Activated CD4-positive, CD25-positive, alpha-beta regulatory T cell (primary cell): ENCODE measurements at places on chromosomes 7 and 10.

- no peak for DNase-seq
Measured at GRCh38 chr7:55132890-55133551, 114.2 kb downstream of the EGFR start.

DNA sequence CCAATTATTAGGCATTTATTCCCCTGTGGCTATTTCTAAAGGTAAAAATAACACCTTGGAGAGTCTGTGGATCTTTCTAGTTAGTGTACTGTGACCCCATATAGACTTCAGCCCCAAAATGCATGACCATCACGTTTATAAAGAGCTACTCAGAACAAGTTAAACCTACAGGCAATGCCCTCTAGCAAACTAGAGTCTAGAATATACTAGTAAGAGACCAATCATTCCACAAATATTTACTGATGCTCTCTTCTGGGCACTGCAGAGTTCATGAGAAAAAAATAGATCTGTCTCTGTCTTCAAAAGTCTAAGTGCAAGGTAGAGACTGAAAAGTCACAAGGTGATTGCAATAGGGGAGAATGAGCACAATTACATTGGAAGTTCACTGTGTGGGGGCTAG is 20.5 kb upstream of the CALD1 start:
- DNase-seq = no peak

- DNase-seq = no peak
Measured at GRCh38 chr7:106518239-106518638, 142.7 kb downstream of the CCDC71L start.

- no peak for DNase-seq
Measured at GRCh38 chr10:104199567-104199966, 32.6 kb downstream of the CFAP43 start.

DNA sequence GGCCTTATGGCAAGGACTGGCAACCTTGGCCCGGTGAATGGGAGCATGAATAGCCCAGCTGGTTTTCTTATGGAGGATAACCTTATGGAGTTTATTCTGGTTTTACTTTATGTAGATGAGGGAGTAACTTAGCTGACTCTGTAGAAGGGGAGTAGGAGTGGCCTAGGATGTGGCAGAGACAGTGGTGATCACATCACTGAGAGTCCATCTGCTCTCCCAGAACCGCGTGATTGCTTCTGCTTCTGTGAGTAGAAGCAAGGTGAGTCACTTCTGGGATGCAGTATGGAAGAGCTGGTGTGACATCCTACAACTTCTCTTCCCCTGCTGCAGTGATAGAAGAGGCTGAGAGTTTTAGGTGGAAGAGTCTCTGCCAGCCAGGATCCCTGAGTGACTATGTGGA is 129.2 kb downstream of the RPS24 start:
- DNase-seq = no peak

GRCh38 chr7:144908324-144908723 is 72.5 kb upstream of the TPK1 start:
- DNase-seq = no peak

DNA sequence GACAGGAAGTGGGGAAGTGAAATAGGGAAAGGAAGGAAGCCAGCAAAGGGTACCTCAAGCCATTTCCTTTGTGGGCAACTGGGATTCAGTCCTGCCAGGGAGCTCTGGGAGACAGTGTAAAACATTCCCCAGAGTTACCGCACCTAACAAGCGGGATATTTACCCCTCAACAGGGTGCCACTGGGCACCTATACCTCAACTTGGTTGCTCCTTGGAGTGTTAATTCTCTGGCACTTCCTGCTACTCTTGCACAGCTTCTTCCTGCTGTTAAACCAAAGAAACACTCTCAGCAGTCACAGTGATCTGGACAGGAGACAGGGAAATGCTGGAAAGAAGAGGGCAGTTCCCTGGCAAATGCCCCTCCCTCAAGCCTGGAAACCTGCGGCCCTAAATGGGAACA is 151.3 kb downstream of the REEP3 start:
- DNase-seq = no peak
